Spleen (tissue), 13 donors: ENCODE measurements at places on chromosomes 3 and 15. TPM values are rescaled to one million over a fixed set of nuclear protein-coding genes. Genes with fewer than 3 reads are reported as not detected.

GRCh38 chr3:85933326-85933725, 974.5 kb downstream of the CADM2 start:
- no peak for DNase-seq

DNA sequence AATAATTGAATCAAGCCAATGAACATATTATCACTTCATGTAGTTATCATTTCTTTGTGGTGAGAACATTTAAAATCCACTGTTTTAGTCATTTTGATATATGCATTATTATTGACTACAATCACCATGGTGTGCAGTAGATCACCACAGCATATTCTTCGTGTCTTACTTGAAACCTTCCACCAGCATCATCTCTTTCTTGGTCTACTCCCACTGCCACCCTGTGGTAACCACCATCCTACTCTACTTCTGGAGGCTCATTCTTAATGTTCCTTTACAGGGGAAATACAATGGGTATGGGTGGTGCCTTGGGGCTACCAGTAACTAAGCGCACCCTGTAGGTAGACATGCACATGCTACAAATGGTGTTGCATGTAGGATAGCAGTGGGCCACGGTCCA, 25.4 kb downstream of the PXK start:
- DNase-seq: no peak

DNA sequence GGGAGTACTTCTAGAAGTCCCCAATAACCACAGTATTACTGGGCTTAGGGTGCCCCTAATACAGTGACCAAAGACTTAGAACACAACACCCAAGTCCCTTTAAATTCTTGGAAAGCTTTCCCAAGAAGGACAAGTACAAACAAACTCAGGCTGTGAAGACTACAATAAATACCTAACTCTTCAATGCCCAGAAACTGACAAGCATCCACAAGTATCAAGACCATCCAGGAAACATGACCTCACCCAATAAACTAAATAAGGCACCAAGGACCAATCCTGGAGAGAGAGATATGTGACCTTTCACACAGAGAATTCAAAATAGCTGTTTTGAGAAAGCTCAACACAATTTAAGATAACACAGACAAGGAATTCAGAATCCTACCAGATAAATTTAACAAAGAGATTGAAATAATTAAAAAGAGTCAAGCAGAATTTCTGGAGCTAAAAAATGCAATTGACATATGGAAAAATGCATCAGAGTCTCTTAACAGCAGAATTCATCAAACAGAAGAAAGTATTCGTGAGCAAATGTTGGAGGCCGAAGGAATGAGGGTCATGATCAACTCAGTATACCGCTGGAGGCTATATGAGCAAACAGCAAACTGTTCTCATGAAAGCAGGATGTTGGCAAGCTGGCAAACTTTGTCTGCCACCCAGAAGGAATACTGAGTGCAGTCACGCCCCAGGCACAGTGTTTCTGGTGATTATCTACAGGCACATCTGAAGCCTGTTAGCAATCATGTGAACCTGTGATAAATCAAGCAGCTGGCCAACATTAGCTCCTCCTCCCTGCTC, 87.0 kb upstream of the NECTIN3 start:
- no peak for DNase-seq

Gene CLSTN2
- 0.22 TPM for total RNA-seq

Gene SNX22
- total RNA-seq: 13.6 TPM

DNA sequence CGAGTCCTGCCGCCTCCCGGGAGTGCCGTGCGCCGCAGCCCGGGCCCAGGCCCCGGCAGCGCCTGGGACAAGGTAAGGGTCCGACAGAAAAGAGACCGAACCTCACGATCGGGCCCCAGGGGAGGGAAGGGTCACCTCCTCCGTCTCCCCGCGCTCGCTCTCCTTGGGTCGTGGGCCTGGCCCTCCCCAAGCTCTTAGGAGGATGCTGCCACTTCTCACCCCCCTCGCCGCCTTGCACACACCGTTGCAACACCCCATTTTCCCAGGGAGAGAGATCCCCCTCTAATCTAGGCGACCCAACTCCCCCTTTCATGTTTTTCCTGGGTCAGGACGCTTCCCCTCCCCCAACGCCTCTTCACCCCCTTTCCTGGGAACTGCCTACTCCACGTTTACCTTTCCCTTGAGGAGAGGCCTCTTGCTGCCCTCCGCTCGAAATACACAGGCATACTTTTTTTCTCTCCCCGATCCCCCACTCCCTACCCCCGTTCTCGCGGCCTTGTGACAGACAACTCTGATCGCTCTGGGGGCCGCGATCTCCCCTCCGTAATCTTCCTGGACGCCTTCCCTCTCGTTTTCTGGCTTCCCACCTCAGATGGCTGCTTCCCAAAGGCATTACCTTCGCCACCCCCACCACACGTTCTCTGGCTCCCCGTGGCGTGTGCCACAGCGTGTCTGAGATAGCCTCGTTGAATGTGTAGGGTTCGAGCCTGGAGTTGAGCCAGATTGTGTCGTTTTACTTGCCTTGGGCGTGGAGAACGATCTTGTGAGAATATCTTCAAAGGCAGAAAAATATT, 688 bp downstream of the SETD5 start:
- peak; percentile 94 for DNase-seq

DNA sequence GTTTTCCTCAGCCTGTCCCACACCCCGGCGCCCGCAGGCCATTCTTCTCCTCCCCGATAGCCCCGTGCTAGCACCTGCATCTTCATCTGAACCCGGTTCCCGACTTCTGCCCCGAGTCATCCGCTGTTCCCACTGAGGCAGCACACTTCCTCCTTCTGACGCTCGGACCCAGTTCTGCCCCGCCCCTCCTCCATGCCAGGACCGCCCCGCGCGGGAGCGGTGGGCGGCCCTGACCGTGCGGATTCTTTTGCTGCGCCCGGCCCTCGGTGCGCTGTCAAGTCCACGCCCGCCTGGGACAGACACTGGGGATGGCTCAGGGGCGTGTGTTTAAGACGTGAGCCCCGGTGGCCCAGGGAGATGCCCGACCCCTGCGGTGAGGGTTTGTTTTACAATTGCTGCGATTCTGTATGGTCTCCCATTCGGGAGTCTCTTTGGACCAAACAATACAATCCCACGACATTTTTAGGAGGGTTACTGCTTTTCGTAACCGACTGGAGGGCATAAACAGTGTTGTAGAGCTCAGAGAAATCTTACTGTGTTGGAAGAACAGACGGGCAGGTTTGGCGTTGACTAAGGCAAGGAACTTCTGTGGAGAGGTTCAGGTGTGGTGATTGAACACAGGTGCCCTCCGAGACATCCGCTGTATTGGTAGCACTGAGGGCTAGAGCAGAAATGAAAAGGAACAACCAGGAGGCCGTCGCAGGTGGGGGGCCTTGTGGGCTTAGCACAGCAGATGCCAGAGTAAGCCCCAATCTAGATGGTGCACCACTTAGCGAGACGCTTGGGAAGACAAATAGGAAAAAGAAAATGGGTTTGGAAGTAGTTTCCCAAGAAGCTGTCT, 716 bp downstream of the PTPN23 start:
- DNase-seq: peak; percentile 94

DNA sequence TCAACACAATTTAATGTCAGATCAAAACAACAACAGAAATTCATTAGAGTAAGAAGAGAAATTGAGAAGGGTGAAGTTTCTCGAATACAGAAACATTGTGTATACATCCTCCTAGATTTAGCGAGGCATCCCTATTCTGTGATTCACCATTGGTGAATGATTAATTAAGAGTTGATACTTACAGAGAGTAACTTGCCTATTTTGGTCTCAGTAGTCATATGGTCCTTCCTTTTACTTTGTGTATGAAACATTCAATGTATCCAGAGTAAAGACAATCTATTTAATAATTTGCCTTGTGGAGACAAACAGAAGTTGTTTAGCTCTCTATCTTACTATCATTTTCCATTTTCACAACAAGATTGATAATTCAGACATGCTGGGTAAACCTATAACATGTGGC, 432.0 kb downstream of the ZPLD1 start:
- DNase-seq: no peak

Gene SLC22A14
- 0.19 TPM for total RNA-seq

Gene CCDC50
- 117 TPM for total RNA-seq

Gene CAMK1
- 22.9 TPM for total RNA-seq

DNA sequence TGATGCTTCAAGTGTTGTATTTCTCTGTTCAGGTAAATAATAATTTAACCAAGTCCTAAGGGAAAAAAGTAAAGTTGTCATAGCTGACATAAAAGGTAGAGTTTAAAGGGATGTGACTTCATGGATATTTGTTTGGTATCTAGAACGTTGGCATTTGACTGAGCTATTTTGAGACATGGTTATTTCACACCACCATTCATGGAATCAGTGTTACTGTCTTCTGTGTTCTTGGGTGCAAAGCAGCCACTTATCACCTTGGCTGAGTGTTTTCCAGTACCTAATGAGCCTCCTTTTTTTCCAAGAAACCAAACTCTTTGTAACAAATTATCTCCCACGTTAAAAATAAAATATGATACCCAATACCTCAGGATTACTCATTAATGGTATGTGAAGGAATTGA, 155.8 kb downstream of the GHSR start:
- no peak for DNase-seq

Gene CNTN6
- not detected for total RNA-seq

DNA sequence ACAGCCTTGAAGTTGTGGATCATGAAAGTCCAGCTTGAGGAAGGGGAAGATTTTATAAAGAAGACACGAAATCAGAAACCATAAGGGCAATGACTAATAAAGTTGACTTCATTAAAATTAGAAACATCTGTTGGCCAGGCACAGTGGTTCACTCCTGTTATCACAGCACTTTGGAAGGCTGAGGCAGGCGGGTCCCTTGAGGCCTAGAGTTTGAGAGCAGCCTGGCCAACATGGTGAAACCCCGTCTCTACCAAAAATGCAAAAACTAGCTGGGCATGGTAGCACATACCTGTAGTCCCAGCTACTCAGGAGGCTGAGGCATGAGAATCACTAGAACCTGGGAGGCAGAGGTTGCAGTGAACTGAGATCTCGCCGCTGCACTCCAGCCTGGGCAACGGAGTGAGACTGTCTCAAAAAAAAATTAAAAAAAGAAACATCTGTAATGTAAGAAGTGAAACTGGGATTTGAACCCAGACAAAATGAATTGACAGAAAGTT, 7.9 kb upstream of the UBXN7 start:
- DNase-seq: no peak

Gene ZNF385D
- total RNA-seq: 0.98 TPM

Gene IMPG2
- total RNA-seq: 0.46 TPM

GRCh38 chr3:53193466-53194209, 32.6 kb downstream of the PRKCD start:
- DNase-seq: peak; percentile 70

Gene NEK10
- 3.4 TPM for total RNA-seq

DNA sequence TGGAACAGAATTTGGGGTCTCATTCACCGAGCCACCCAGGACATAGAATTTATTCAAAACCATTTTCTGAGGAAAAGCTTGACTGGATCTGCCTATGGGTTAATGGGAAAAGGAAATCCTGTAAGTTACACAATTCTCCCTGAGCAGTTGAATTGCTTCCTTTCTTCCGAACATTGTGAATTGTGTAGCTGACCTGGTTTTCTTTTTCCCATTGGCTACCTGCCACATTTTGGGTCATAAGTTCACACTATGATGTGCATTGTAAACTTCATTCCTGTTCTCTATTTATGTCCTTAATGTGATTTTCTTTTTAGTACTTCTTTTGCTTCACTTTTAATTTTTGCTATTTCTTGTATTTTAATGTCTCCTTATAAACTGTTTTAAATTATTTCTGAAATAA, 386.0 kb upstream of the LRRC3B start:
- no peak for DNase-seq

- no peak for DNase-seq
These were observed 32.9 kb downstream of the VGLL4 start for GRCh38 chr3:11610700-11611275.
